ENCODE measurements at places on chromosomes 16 and 17. TPM values are rescaled to one million over a fixed set of nuclear protein-coding genes. Genes with fewer than 3 reads are reported as not detected.

Gene CPNE7
- total RNA-seq = 86.8 TPM

Gene CLDN6
- total RNA-seq = not detected

Gene VEZF1
- total RNA-seq = 69.1 TPM

Gene TBC1D3G
- 0.86 TPM for total RNA-seq

Gene ZPBP2
- not detected for total RNA-seq

Gene CRHR1
- total RNA-seq = not detected

Gene WFDC1
- total RNA-seq = not detected

Gene ZNF750
- total RNA-seq = not detected

Gene IRX3
- total RNA-seq = 17.6 TPM

Gene C16orf82
- total RNA-seq = not detected

- no peak overlapping the region for H3K27ac ChIP-seq
- H3K36me3 ChIP-seq = no peaks in the 10 kb centered on the region
- H3K4me1 ChIP-seq = no peaks in the 10 kb centered on the region
- DNase-seq = peak; percentile 33
- peaks cover 21% of the 10 kb centered on the region for H3K27me3 ChIP-seq
- H3K4me3 ChIP-seq = no peak overlapping the region
Measured at GRCh38 chr16:24139282-24139681, 116.9 kb upstream of the CACNG3 start.

DNA sequence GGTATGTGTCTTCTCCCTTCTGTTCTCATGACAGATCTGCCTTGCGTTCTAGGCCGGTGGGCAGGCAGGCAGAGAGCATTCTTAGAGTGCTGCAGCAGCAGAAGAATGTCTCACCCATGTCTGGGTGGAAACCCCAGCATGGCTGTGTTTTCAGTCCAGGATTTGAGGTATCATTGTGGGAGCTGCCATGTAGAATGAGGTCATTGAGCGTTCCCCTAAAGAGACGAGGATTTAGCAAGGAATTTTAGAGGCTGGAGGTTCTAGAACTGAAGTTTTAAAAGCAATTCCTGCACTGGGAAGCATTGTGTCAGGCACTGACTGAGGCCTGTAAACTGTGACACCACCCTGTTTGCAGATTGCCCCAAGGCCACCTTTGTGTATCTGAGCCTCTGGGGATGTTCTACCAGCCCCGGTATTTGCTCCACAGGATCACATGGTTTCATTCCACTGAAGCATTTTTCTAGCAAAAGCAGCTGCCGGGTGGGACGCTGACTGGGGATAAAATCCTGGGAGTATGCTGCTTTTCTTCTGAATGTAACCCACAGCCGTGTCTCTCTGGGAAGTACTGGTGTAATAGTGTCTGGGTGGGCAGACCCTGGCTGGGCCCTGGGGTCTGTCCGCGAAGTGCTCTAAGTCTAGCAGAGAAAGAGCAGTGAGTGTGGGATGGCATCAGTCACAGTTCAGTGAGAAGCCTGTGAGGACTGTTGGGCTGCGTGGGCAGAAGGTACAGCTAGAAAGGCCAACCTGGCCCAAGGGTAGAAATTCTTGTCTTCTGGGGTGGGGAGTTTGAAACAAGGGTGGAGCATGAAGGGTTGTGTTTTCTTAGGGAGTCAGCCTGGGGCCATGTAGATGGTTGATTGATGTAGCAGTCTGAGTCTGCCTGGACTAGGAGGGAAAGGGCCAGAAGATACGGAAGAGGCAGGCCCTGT is 30.2 kb downstream of the PLCD3 start:
- DNase-seq = peak; percentile 40
- H3K4me1 ChIP-seq = peaks cover 26% of the 10 kb centered on the region
- H3K36me3 ChIP-seq = peaks cover 87% of the 10 kb centered on the region
- H3K27me3 ChIP-seq = no peaks in the 10 kb centered on the region
- H3K4me3 ChIP-seq = peak overlapping the region; percentile 6

DNA sequence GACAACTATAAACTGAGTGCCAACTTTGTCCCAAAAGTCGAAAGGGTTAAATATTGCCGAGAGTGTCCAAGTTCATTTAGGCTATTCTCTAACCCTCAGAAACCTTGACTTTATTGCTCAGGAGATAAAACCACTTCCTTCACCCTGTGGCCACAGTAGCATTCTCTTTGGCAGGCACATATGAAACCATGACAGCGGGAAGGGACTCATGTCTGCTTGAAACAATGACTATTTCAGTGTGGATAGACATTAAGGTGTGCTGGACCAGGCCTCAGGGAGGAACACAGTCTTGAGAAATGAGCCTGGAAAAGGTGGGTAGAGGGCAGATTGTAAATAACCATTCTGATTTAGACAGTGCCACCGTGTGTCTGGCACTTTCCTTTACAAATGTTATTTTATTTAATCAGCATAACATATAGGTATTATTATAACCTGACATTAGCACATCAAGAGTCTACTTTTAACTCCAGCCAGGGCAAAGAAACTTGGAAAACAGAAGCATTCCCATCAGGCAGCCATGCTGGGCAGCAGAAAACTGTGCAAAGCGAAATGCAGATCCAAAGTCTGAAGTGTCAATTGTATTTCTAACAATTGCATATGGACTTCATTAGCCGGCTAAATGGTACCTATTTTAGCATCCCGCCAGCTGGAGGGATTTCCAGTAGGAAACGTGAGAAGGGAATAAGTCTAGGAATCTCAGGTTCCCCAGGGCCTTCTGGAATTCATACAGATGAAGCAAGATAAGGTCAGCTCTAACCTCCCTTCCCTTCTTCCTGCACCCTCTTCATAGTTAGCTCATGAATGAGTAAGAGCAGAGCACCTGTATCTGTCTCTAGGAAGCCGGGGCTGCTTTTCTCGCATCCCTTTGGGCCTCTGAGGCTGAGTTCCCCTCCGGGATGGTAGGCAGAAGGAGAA is 212.8 kb upstream of the ELAC2 start:
- no peaks in the 10 kb centered on the region for H3K36me3 ChIP-seq
- peaks cover 92% of the 10 kb centered on the region for H3K27me3 ChIP-seq

DNA sequence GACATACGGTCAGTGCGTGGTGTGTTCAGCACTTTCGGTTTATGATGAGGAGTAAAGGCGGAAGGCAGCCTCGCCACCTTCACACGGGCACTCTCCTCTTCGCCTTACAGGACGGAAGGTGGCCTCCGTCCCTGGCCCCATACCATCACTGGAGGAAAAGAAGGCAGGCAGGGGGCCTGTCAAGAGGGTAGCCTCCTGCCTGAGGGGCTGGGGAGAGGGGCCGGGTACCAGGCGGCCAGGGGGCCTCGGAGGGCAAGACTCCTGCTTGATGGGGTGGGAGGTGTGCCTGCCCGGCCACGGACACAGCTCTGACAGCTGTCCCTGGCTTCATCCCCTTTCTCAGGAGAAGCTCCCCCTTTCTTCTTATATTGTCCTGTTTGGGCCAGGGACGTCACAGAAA is 15.6 kb upstream of the SLC38A8 start:
- DNase-seq = no peak
- H3K36me3 ChIP-seq = peaks cover 90% of the 10 kb centered on the region
- no peak overlapping the region for H3K27ac ChIP-seq

- no peak overlapping the region for H3K27ac ChIP-seq
- H3K4me3 ChIP-seq = no peak overlapping the region
- no peak for DNase-seq
- H3K27me3 ChIP-seq = no peaks in the 10 kb centered on the region
- H3K4me1 ChIP-seq = no peaks in the 10 kb centered on the region
Measured at GRCh38 chr16:927406-927805, 43.4 kb downstream of the LMF1 start.

GRCh38 chr16:54647725-54648221 is 282.9 kb upstream of the IRX5 start:
- peaks cover 9% of the 10 kb centered on the region for H3K36me3 ChIP-seq
- H3K27me3 ChIP-seq = no peaks in the 10 kb centered on the region
- H3K4me3 ChIP-seq = peak overlapping the region; percentile 67
- peaks cover 42% of the 10 kb centered on the region for H3K4me1 ChIP-seq
- H3K27ac ChIP-seq = peak overlapping the region; percentile 94

DNA sequence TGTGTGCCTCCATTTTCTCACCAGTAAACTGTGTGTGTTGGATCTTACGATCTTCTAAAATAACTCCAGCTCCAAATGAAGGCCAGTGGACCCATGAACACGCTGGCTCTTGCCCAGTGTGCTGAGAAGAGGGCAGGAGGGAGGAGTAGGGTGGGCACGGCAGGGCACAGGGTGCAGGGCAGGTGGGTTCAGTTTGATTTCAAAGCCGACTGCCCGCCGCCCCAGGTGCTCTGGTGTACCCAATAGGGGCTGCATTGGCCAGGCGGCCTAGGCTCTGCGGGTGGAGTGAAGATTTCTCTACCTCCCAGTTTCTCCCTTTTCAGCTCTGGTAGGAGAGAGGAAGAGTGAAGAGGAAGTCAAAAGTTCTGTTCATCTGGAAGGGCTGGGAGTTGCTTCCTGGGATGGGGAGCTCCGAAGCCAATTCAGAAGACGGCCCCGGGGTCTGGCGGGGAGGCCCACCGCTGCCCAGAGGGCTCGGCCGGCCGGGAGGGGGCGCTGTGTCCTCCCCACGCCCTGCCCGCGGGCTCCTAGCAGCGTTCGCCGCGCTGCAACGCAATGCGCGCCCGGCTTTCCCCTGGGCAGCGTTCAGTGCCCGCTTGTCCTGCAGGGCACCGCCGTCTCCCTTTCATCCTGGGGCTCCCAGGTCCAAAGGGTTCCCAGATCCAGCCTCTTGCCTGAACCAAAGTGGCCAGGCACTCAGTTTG is 1.1 kb upstream of the CRHR1 start:
- H3K4me3 ChIP-seq = peak overlapping the region; percentile 35
- peaks cover 74% of the 10 kb centered on the region for H3K27me3 ChIP-seq
- H3K36me3 ChIP-seq = no peaks in the 10 kb centered on the region

DNA sequence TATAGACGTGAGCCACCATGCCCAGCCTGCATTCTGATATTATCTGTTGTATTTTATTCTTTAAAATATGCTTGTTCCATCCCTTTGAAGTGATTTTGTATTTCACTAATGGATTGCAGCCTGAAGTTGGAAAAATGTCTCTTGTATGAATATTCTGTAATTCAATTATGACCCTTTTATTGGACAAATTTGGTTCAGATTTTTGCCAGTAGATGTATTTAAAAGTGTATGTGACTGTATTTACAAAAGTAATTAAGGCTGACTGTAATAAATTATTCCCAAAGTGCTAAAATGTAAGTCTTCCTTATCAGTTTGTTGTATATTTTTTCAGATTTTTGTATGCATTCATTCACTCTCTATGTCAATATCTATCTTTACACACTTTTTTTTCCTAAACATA is 23.8 kb downstream of the PPM1E start:
- DNase-seq = no peak
- H3K27ac ChIP-seq = no peak overlapping the region
- H3K4me3 ChIP-seq = no peak overlapping the region
- no peaks in the 10 kb centered on the region for H3K36me3 ChIP-seq

DNA sequence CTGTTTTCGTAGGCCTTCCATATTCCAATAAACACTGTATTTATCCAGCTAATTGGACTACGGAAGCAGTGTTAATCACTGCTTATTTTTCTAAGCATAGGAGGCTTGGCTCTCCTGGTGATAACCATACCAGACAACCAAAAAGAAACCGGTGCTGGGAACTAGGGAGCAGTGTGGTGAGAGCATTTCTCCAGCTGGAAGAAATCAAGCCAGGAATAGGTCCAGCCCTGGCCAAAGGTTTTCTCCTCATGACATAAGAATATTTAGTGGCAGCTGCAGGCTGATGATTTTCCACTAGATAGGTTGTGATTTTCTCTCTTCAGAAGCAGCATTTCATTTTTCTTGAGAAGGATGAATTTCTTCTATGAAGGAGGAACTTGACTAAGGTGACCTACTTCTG is 141.5 kb downstream of the TRIM37 start:
- H3K36me3 ChIP-seq = no peaks in the 10 kb centered on the region
- DNase-seq = no peak
- H3K4me1 ChIP-seq = no peaks in the 10 kb centered on the region
- H3K4me3 ChIP-seq = no peak overlapping the region
- no peaks in the 10 kb centered on the region for H3K27me3 ChIP-seq
- H3K27ac ChIP-seq = no peak overlapping the region

DNA sequence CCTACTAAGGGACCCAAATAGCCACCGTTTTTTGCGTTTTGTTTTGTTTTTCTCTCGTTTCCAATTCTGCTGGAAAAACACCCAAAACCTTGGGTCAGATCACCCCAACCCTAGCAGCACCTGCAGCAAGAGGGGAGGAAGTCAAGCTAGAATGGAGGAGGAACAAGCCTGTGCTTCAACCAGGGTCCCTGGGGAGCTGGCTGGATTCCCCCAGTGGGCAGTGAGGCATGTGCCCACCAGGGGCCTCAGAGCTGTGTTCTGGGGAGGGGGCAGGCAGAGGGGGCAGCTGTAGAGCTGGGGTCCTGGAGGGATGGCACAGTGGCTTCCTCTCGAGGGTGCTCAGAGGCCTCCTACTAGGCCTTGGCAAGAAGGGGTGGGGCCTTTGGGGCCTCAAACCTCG is 6.5 kb downstream of the CD79B start:
- H3K36me3 ChIP-seq = no peaks in the 10 kb centered on the region
- no peak for DNase-seq
- no peak overlapping the region for H3K4me3 ChIP-seq
- no peaks in the 10 kb centered on the region for H3K27me3 ChIP-seq

- no peak overlapping the region for H3K4me3 ChIP-seq
- H3K36me3 ChIP-seq = no peaks in the 10 kb centered on the region
- H3K27me3 ChIP-seq = no peaks in the 10 kb centered on the region
- H3K27ac ChIP-seq = no peak overlapping the region
Measured at GRCh38 chr17:57050306-57050705, 34.7 kb upstream of the AKAP1 start.

DNA sequence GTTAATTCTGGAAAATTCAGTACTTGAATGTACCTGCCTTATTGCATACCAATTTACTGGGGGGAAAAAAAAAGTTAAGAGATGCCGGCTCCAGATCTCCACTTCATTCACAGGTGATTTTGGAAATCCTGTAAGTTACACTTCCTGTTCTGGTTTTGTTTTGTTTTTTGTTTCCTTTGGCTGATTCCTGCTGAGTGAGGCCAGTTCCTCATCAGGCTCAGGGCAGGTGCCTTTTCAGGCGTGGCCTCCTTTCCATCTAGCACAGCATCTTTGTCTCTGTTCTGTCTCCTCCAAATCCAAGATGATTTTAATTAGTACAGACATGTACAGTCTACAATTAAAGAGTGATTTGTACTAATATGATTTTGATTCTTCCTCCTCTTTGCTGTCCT is 19.2 kb downstream of the CYB561 start:
- H3K4me3 ChIP-seq = no peak overlapping the region
- H3K27me3 ChIP-seq = no peaks in the 10 kb centered on the region
- no peak overlapping the region for H3K27ac ChIP-seq
- peaks cover 11% of the 10 kb centered on the region for H3K4me1 ChIP-seq
- DNase-seq = no peak
- peaks cover 21% of the 10 kb centered on the region for H3K36me3 ChIP-seq

- no peaks in the 10 kb centered on the region for H3K4me1 ChIP-seq
- no peaks in the 10 kb centered on the region for H3K27me3 ChIP-seq
- peaks cover 82% of the 10 kb centered on the region for H3K36me3 ChIP-seq
- peak; percentile 82 for DNase-seq
- no peak overlapping the region for H3K4me3 ChIP-seq
Measured at GRCh38 chr16:15682105-15682570, 32.1 kb downstream of the NDE1 start.

DNA sequence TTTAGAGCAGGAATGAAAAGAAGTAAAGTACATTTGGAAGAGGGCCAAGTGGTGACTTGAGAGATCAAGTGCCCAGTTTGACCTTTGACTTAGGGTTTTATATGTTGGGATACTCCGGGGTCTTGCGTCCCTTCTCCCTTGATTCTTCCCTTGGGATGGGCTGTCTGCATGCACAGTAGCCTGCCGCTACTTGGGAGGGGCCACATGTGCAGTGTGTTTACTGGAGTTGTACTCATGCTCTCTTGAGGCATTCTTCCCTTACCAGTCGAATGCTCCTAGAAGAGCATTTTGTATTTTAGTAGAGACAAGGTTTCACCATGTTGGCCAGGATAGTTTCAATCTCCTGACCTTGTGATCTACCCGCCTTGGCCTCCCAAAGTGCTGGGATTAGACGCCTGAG is 23.8 kb downstream of the GDPD1 start:
- H3K27ac ChIP-seq = no peak overlapping the region
- H3K27me3 ChIP-seq = no peaks in the 10 kb centered on the region
- H3K4me3 ChIP-seq = no peak overlapping the region
- DNase-seq = no peak
- H3K4me1 ChIP-seq = no peaks in the 10 kb centered on the region
